Dermis blood vessel endothelial cell (primary cell): ENCODE measurements at places on chromosomes 2 and 18. TPM values are rescaled to one million over a fixed set of nuclear protein-coding genes. Genes with fewer than 3 reads are reported as not detected.

Gene COL4A4
- total RNA-seq, result 0.05 and 0.17 TPM in 2 replicates

Gene SLC5A7
- not detected in 2 replicates for total RNA-seq

Gene UGT1A8
- total RNA-seq, result not detected in 2 replicates

Gene KIF3C
- 12.6 and 23.3 TPM in 2 replicates for total RNA-seq

Gene ANKRD53
- total RNA-seq, result 0.51 and 0.74 TPM in 2 replicates
